Myocyte (in vitro differentiated cells): ENCODE measurements at places on chromosomes 4 and X. TPM values are rescaled to one million over a fixed set of nuclear protein-coding genes. Genes with fewer than 3 reads are reported as not detected.

- no peak for DNase-seq
These were observed 147.2 kb upstream of the BANK1 start for GRCh38 chr4:101643186-101643837.

GRCh38 chrX:129091097-129091496, 432.2 kb downstream of the SMARCA1 start:
- no peak for DNase-seq

GRCh38 chrX:150841456-150842197, 56.8 kb downstream of the CD99L2 start:
- DNase-seq: peak; percentile 26

GRCh38 chr4:121076416-121076815, 4.1 kb upstream of the NDNF start:
- DNase-seq: no peak

DNA sequence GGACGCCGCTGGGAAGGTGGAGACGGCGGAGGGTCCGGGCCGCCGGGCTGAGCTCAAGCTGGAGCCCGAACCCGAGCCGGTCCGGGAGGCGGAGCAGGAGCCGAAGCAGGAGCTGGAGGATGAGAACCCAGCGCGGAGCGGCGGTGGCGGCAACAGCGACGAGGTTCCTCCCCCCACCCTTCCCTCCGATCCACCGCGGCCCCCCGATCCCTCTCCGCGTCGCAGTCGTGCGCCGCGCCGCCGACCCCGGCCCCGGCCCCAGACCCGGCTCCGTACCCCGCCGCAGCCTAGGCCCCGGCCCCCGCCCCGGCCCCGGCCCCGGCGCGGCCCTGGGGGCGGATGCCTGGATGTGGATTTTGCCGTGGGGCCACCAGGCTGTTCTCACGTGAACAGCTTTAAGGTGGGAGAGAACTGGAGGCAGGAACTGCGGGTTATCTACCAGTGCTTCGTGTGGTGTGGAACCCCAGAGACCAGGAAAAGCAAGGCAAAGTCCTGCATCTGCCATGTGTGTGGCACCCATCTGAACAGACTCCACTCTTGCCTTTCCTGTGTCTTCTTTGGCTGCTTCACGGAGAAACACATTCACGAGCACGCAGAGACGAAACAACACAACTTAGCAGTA, 483 bp downstream of the USP27X start:
- DNase-seq: no peak

- DNase-seq: no peak
These were observed 95.8 kb upstream of the GEMIN8 start for GRCh38 chrX:14125462-14125861.

- no peak for DNase-seq
These were observed 272.0 kb upstream of the HAND2 start for GRCh38 chr4:173801876-173802661.

DNA sequence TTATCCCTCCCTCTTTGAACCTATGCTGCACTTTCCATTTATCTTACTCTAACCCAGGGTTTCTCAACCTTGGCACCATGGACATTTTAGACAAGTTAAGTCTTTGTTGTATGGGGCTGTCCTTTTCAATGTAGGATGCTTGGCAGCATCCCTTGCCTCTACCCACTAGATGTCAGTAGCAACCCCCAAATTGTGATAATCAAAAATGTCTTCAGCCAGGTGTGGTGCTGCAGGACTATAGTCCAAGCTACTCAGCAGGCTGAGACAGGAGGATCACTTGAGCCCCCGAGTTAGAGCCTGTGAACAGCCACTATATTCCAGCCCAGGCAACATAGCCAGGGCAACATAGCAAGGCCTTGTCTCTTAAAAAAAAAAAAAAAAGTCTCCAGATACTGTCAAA, 7.0 kb downstream of the LRCH2 start:
- peak; percentile 1 for DNase-seq

DNA sequence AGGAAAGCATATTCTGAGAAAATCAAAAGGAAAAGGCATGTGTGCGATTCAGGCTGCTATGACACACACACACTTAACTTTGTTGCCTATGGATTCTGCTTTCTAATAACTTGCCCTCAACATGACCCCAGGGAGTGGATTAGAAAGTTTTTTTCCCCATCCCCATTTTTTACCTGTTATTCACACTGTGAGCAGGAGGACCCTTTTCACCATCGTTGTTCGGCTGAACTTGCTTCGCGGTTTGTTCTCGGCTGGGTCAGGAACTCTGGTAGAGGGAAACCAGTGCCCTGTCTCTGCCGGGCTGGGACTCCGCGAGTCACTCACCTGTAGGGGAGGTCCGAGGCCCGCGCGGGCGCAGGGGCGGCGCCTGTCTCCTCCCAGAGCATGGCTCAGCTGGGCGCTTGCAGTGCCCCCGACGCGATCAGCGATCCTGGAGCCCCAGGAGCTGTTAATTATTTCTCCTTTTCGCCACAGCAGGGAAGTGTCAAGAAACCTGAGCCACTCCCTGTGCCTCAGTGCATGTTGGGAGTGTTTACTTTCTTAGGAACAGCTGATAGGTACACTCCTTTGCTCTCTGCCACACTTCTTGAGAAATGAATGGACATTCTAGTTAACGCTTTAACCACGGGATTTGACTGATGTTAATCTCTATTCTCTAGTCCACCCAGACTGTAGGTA, at the start of gene RASSF6:
Gene RASSF6, minus strand, starts transcription at position 322 of the 678 bp plus-strand sequence. CDS start 8,641 bp downstream, outside the sequence.
- DNase-seq: no peak

GRCh38 chr4:138330531-138330930, 88.4 kb upstream of the SLC7A11 start:
- DNase-seq: no peak

DNA sequence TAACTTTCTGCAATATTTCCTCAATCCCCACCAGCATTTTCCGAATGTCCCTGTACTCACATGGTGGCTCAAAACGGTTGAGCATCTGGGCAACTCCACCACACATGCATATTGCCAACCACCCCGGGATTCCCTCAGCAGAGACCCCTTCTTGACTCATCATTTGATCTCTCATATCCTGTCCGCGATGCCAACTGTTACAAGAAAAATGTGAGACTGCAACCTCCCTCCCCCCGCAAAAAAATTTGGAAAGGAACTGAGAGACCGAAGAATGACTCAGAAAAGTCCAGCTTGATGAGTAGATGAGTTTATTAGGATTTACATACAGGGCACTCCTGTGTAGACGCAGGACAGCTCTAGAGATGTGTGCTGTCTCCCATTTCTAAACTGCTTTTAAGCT, 561.4 kb downstream of the ZIC3 start:
- DNase-seq: peak; percentile 56

GRCh38 chr4:27474691-27475090, 614.0 kb downstream of the STIM2 start:
- no peak for DNase-seq

DNA sequence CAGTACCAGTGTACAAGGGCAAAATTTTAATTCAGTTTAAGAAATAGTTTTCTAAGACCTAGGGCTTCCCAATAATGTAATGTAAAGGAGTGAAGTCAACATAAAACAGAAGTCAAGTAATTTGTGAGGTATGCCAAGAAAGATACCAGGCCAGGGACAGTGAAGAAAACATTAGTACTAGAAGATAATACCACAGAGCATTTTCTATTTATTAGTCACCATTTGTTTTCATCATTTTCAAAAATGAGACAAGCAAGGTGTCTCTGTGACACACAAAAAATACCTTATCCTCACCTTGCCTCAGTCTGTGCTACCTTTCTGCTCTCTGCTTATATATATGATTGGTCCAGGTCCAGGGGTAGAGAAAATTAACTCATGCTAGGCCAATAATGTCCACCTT, 46.8 kb downstream of the VEGFC start:
- DNase-seq: no peak

DNA sequence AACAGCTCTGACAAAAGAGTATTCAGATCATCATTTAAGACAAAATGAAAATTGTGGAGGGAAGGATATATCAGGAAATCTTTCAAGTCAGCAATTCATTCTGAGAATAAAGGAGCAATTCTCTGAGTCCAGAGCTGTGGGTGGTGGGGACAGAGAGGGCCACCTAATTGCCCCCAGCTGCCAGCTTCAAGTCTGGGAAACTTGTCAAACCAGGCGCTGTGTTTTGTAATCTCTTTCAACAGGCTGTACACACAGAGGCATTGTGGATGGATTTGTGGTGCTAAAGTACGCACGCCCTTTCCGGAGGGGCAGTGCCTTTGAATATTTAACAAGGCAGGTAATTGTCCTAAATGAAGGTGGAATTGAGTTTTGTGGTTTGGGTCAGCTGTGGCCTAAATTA, 591.1 kb upstream of the BOD1L1 start:
- no peak for DNase-seq

- no peak for DNase-seq
These were observed 47.2 kb downstream of the FGFBP1 start for GRCh38 chr4:15891312-15891711.

GRCh38 chrX:102934624-102935023, 2.4 kb upstream of the RAB40AL start:
- peak; percentile 20 for DNase-seq

The MAGEC3 gene
- not detected in 2 replicates for total RNA-seq

The KCTD8 gene
- not detected in 2 replicates for total RNA-seq

The IL1RAPL2 gene
- total RNA-seq: 0.03 TPM in 1 of 2 replicates, not detected in the other

The MTHFD2L gene
- 18.4 and 20.9 TPM in 2 replicates for total RNA-seq

The NAP1L2 gene
- total RNA-seq: not detected in 2 replicates

The MAGEA4 gene
- not detected in 2 replicates for total RNA-seq

The IL21 gene
- total RNA-seq: not detected in 2 replicates

The FRMPD4 gene
- 0.56 and 0.68 TPM in 2 replicates for total RNA-seq

The TBC1D25 gene
- 8.4 and 8.6 TPM in 2 replicates for total RNA-seq

The MAGEE1 gene
- total RNA-seq: 0.91 and 1.6 TPM in 2 replicates

The SYP gene
- total RNA-seq: 1.8 TPM in 2 replicates
